ENCODE measurements at places on chromosomes 1 and 21.
A peak's percentile ranks its signal among the peaks of the same experiment; 100 is the strongest.

- no peak for DNase-seq
These were observed 19.9 kb upstream of the LYPD8 start for GRCh38 chr1:248775441-248775840.

GRCh38 chr1:57473448-57473847 is 49.6 kb upstream of the DAB1 start:
- no peak for DNase-seq

- DNase-seq: no peak
These were observed 50.6 kb downstream of the LHX4 start for GRCh38 chr1:180280617-180281016.

DNA sequence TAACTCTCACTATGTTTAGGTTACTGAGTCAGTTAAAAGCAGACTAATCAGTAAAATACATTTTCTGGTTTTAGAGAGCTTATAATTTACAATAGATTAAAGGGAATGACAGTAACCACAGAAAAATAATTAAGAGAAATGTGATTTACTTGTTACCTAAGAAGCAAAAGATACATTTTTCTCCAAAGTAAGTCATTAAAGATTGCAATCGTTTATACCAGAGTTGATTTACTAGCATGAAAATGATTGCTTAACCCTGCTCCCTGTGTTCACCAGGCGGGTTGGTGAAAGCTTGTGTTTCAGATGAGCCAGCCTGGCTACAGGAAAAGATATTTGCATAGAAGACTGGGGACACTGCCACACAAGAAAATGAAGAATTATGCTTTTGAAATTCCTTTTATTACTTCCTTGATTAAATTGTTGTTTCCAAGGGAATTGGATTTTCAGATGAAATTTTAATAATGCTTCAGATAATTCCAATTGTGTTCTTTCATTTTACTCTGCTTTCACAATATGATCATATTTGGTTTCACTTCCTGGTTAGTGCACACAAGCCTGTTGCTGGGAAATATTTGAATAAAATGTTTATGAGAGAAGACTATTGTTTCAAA is 27.9 kb downstream of the LRRC8B start:
- DNase-seq: no peak

- DNase-seq: peak; percentile 63
These were observed 125.7 kb upstream of the CXADR start for GRCh38 chr21:17387030-17387617.

GRCh38 chr1:235105051-235106043 is 23.3 kb downstream of the TOMM20 start:
- DNase-seq: peak; percentile 31

- DNase-seq: no peak
These were observed 140.0 kb downstream of the CASZ1 start for GRCh38 chr1:10656431-10656830.

DNA sequence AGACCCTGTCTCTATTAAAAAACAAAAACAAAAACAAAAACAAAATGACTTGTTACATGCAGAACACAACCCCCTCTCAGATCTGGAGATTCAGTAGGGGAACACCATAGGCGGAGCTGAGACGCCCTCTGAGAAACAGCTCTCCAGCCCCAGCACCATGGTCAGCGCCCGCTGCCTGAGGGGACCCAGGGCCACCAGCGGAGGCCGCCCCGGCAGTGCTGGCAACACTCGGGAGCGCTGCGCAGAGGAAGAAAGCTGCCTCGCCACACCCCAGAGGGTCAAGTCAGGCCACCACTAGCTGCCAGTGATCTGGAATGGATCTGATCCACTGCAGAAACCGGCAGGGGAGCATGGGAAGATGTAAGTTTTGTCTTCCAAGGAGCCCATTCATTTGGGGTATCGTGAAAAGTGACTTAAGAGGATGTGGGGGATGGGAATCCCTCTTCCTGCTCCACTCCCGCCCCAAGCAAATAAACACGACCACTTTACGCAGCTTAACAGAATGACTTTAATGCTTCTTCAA is 3.1 kb downstream of the ACTA1 start:
- peak; percentile 48 for DNase-seq

GRCh38 chr1:202713110-202713509 is 2.9 kb upstream of the SYT2 start:
- no peak for DNase-seq

GRCh38 chr1:6396998-6397397 is 3.4 kb upstream of the ACOT7 start:
- no peak for DNase-seq

- no peak for DNase-seq
These were observed 44.0 kb upstream of the NRIP1 start for GRCh38 chr21:15108801-15109200.

DNA sequence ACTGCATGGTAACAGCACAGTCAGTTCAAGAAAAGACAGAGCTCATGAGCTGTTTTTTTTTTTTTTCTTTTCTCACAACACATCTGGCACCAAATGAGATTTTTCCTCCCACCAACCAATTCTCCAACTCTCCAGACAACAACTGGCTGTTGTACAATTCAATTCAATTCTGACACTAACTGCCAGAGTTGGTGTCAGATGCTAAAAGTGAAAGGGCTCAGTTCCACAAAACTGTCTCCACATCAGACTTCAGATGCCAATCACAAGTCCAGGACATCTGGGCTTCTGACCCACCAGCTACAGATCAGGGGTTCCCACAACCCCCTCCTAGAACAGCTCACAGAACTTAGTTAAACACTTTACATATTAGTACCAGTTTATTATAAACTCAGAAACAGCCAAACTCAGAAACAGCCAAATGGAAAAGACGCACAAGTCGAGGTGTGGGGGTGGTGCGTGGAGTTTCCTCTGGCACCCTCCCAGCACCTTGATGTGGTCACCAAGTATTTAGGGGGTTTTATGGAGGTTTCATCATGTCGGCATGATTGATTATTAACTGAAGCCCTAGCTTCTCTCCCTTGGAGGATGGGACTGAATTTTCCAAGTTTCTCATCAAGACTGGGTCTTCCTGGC is 39.2 kb upstream of the LRRC8D start:
- no peak for DNase-seq

DNA sequence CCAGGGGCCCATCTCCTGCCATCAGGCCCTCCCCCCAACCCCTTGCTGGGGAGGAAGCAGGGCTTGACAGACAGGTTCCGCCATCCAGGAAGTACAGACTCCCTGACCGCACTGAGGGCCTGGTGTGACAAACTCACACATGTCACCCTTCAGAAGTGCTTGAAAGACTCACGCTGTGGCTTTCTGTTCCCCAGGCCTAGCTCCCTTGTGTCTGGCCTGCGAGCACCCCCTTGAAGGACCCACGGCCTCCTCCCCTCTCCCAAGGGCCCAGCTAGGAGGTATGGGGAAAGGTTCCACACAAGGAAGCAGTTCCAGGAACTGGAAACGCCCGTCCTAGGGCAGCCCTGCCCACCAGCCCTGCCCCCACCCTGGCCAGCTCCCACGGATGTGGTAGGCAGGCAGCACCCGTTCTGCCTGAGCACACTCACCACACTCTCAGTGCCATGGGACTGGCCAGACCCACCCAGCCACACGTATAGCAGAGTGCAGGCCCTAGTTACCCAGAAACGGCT is 26.7 kb downstream of the SLC2A1 start:
- DNase-seq: no peak

- no peak for DNase-seq
These were observed 80.9 kb downstream of the IER5 start for GRCh38 chr1:181169281-181169865.

- peak; percentile 20 for DNase-seq
These were observed 194.1 kb downstream of the ROR1 start for GRCh38 chr1:63967901-63968300.

- DNase-seq: peak; percentile 72
These were observed 1.7 kb downstream of the PLEKHG5 start for GRCh38 chr1:6489799-6490180.

- DNase-seq: no peak
These were observed 25.3 kb downstream of the CHI3L2 start for GRCh38 chr1:111252786-111253185.

- DNase-seq: peak; percentile 28
These were observed 1.2 kb downstream of the OLIG1 start for GRCh38 chr21:33070998-33071769.

- DNase-seq: no peak
These were observed 311.4 kb downstream of the USH2A start for GRCh38 chr1:216111842-216112241.

GRCh38 chr1:151982300-151983005 is 11.2 kb downstream of the S100A10 start:
- no peak for DNase-seq

- DNase-seq: no peak
These were observed 22.5 kb downstream of the CACHD1 start for GRCh38 chr1:64492424-64492823.

DNA sequence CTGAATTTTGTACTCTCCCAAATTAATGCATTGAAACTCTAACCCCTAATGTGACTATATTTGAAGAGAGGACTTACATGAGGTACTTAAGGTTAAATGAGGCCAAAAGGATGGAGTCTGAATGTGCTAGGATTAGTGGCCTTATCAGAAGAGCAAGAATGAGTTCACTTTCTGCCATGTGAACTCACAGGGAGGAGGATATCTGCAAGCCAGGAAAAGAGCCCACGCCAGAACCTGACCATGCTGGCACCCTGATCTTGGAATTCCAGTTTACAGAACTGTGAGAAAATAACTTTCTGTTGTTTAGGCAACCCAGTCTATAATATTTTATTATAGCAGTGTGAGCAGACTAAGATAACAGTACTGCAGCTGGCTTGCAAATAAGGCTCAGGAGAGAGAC is 12.2 kb upstream of the FASLG start:
- no peak for DNase-seq

DNA sequence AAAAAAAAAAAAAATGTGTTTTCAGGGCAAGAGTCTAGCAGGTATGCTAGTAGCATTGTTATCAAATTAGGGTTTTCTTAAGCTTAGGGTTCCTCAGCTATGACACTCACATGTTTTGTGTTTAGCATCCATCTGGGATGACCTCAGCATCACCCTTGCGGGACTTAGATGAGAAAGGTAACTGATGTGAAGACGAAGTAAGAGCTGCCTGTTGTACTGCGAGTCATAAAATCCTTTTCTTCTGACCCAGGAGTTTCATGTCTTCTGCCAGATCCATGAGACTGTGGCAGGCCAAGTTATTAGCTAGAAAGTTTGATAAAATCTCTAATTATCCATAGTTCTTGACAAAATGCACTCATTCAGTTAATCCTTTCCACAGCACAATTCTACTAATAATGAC is 1251.1 kb downstream of the AMY1C start:
- no peak for DNase-seq

DNA sequence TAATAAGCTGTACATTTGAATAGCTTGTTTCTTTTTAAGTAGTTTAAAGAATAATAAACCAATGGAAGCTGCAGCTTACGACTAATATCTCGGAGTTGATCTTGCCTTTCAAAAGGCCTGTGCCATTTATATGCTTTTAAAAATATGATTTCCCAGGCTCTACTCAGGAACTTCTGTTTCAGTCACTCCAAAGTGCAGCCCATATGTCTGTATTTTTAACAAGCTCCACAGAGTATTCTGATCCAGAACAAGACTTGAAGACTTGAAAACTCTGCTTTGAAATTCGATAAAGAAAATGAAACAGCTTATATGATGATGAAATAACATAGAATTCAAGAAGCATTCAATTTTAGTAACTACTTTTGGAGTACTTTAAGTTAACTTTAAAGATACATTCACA is 79.1 kb upstream of the PLPPR4 start:
- no peak for DNase-seq

- no peak for DNase-seq
These were observed 1.4 kb downstream of the ORC1 start for GRCh38 chr1:52402860-52403240.

DNA sequence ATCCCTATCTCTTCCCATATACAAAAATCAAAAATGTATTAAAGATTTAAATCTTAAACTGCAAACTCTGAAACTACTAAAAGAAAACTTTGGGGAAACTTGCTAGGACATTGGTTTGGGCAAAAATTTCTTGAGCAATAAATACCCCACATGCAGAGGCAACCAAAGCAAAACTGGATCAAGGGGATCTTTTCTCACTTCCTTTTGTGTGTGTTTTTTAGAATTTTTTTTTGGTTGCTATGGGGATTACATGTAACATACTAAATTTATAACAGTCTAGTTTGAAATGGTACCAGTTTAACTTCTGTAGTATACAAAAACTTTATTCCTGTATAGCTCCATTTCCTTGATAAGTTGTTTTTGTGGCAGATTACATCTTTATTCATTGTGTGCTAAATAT is 16.8 kb downstream of the MAST2 start:
- DNase-seq: no peak

DNA sequence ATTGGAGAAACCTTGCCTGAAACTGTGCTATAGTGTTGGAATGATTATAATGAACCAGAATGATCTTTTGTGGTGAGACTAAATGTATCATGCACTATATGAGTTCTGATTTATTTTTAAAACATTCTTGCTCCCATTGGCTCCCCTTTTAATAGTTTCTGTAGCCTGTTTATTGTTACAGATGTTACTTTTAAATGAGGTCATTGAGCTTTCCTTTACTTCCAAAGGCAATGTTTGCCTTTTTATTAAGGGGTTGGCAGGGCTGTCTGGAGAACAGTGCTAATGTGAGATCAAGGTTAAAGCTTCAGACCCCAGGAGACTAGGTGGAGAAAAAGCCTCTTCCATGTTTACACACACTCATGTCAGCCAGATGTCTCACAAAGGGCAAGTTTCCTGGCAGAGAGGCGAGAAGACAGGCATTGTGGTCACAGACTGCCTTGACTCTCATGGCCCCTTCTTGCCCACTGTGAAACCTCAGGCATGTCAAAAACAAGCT is 120.6 kb upstream of the RAVER2 start:
- DNase-seq: peak; percentile 64

DNA sequence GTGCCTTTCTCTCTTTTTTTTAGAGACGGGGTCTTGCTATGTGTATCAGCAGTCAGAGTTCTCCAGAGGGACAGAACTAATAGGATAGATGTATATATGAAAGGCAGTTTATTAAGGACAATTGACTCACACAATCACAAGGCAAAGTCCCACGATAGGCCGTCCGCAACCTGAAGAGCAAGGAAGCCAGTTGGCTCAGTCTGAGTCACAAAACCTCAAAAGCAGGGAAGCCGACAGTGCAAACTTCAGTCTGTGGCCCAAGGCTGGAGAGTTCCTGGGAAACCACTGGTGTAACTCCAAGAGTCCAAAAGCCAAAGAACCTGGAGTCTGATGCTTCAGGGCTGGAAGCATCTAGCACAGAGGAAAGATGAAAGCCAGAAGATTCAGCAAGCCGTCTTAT is 16.3 kb upstream of the H3-3A start:
- DNase-seq: peak; percentile 74

DNA sequence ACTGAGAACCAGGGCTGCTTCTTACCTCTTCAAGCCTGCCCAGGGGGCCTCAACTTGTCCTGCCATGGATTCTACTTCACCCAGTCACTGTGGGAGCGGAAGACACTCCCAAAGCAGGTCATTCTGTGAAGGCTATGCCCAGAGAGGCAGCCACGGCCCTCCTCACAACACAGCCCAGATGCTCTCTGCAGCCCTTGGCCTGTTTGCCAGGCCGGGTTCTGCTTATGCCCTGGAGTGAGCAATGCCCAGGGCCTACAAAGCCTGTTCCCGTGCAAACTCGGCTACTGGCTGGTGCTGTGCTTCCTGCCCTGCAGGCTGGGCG is 33.8 kb upstream of the SLC30A1 start:
- DNase-seq: no peak
